ENCODE measurements at places on chromosomes 4 and X. TPM values are rescaled to one million over a fixed set of nuclear protein-coding genes. Genes with fewer than 3 reads are reported as not detected.

- no peak for DNase-seq
Measured at GRCh38 chr4:73417973-73418372, 13.9 kb downstream of the ALB start.

DNA sequence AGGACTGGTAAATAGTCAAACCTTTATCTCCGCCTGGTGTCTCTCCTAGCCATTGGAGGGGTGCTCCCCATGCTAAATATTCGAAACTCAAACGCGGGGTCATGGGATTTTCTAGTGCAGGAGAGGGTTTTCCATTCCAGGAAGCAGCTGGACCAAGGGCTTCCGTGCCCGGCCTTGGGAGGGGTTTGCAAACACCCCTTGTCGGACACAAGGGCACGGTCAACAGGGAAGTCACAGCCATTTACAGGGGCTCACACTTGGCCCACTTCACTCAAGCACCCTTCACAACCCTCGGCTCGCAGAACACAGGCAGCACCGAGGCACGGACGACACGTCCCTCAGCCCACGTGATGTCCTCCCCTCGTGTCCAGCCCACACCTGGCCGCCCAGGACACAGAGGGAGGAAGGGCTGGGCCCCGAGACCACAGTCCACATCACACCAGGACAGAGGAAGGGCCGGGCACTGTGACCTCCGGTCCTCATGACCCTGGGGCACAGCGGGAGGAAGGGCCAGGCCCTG lies 10.3 kb upstream of the PLCXD1 start:
- DNase-seq = no peak

GRCh38 chr4:180925805-180926204 lies 1317.4 kb upstream of the TENM3 start:
- no peak for DNase-seq

WDFY3 gene
- 4.1 TPM for polyA plus RNA-seq

ADGRG4 gene
- polyA plus RNA-seq = not detected

All from foreskin keratinocyte (primary cell).